Peyer's patch (tissue), 4 donors: ENCODE measurements at places on chromosomes 5 and 9.

DNA sequence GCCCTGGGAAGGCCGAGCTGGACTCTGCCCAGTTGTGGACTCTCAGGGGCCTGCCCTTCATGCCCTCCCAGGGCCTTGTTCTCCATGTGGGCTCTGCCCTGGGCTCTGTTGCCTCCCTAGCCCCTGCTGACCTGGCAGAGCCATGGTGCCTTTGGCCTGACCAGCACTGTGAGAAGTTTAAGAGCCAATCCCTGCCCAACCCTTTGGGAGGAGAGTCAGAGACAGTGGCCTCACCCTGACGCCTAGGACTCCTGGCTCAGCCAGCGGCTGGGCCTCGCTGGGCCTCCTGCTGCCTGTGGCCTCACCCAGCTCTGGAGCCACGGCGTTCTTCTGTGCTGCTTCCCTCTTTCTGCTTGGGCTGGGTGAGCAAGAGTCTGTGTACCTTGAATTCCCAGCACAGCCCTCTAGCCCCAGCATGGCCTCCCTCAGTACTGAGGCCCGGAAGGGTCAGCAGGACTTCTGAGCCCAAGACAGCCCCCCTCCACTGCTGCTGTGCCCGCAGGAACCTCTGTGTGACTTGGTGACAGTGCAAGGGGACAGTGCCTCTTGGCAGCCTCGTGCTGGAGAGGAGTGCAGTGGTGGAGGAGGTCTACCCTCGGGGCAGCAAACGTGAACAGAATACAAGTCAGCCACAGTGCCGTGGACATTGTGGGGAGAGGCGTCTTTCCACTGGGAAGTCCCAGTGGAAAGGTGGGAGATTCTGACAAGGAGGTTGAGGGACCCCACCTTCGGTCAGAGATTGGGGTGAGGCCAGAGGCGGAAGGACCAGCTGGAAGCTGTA is 97.4 kb downstream of the CACNA1B start:
- DNase-seq: peak; percentile 25

DNA sequence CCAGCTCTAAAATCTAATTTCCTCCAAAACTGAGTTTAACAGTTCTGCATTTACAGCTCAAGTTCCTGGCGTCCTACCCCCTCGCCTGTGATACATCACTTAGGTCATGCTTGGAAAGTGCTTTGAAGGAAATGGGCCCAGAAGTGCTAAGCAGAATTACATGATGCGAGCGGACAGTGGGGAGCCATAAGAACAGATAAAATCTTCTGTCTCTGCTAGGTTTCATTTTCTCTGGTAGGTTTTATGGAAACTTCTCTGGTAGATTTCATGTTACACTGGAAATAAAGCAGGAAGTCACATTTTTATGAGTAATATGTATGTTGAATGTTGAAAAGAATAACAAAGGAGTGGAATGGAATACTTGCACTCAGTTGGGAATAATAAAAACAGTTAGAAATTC is 138.3 kb downstream of the ZDHHC21 start:
- no peak for DNase-seq

DNA sequence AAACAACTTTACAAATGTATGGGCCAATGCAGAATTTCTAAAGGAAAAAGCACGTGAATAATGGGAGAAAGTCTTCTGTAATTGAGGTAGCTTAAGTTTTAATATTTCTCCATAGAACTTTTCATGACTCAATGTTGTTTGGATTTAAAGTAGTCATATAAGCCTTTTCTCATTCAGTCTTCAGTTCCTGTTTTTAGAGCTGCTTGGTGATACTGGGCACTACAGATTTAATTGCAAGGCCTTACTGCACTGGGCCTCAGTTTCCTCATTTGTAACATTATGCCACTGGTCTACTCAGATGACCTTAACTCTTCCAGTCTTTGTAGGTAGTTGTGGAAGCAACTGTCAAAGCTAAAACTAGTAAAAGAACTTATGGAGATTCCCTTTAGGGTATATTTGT is 60.4 kb downstream of the WDR41 start:
- no peak for DNase-seq

DNA sequence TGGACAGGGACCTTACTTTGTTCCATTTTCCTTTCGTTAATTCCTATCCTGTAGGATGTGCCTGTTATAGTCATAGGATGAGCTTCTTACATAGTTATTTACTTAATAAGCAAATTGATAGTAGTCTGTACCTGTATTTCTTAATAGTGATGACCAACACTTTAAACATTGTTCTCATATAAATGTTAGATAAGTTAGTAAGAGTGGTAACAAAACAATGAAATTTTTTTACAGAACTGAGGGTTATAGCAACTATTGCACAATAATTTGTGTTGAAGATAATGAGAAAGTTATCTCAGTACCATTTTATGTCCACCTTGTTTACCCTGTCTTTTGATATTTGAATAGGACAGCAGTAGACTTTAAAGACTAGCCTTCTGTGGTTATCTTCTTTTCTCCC is 162.9 kb upstream of the ELL2 start:
- no peak for DNase-seq

- DNase-seq: no peak
These were observed 66.0 kb downstream of the RAB3C start for GRCh38 chr5:58648846-58649245.

- no peak for DNase-seq
These were observed 52.1 kb upstream of the EQTN start for GRCh38 chr9:27348785-27349697.

DNA sequence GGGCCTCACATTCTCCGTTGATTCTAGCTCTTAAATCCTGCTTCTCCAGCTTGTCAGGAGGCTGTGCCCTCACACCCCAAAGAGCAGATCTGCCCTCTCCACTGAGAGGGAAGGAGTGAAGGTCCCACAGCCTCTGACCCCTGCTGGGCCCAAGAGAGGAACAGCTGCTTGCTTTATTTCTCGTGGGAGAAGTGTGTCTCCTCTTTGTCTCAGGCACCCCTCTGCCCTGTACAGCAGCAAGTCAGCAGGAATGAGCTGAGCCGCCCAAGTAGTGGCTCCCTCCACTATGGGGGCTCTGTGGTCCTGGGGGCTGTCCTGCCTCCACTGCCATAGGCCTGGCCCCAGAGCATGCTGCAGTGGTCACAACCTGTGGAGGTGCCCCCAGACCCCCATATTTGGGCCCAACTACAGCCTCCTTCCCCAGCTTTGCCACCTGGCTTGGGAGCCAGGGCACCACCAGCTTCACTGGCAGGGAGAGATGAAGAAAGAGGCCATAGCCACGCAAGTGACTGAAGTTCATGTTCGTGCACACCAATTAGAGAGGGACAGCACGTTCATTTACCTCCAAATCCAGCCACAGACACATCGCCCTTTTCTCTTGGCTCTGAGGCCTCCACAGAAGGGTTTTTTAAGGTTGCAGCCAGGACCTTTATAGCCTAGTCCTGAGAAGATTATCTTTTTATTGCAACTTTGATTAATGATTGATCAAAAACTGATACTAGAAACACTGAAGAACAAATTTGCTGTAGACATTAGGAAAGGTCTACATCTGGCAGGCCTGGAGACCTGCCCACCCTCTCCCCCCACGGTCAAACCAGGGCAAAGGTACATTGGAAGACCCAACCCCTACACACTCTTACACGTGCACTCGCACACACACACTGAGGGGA is 27.5 kb downstream of the IRF1 start:
- peak; percentile 68 for DNase-seq

DNA sequence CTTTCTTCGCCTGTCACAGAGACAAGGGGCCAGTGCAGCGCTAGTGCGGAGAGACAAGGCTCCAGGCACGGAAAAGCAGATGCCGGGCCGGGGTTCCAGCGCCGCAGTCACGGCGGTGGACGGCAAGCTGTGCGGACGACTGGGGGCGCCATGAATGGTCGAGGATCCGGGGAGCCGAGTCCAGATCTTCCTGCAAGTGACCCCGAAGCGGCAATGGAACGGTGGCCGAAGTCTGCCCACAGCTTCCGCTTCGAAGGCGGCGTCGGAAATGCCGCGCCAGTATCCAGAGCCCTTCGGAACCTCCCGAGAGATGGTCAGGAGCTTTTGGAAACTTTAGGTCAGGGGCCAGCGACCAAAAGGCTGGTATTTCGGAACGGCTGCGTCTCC is 601 bp upstream of the FAF2 start:
- no peak for DNase-seq

GRCh38 chr9:109289186-109289585 is 31.7 kb downstream of the EPB41L4B start:
- no peak for DNase-seq

DNA sequence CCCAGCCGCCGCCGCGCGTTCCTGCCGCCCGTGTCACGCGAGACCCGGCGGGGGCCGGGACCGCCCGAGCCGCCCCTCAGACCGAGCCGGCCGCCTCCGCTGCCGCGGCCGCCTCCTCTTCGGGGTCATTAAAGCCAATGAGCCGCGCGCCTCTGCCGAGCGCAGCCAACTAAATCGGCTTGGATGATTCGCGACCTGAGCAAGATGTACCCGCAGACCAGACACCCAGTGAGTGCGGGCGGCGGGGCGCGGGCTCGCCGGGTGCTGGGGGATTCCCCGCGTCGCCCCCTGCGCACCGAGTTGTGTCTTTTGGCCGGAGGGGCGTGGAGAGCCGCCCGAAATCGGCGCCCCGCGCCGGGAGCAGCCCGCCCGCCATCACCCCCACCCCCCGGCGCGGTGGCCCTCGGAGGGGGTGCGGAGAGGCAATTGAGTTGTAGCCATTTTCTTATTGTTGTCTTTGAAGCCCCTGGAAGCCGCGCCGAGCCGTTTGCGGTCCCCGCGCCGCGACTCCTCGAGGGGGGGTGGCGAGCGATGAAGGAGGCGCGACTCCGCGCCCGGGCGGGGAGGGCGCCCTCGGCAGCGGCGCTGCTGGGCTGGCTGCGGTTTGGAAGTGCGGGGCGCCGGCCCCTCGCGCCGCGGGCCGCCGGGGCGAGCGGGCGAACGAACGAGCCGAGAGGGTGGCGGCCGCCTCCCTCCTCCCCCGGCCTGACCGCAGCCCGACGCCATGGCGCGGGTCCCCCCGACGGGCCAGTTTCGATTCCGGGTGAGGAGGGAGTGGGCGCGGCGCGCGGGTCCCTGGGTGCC is 1.0 kb downstream of the TLE4 start:
- peak; percentile 79 for DNase-seq

DNA sequence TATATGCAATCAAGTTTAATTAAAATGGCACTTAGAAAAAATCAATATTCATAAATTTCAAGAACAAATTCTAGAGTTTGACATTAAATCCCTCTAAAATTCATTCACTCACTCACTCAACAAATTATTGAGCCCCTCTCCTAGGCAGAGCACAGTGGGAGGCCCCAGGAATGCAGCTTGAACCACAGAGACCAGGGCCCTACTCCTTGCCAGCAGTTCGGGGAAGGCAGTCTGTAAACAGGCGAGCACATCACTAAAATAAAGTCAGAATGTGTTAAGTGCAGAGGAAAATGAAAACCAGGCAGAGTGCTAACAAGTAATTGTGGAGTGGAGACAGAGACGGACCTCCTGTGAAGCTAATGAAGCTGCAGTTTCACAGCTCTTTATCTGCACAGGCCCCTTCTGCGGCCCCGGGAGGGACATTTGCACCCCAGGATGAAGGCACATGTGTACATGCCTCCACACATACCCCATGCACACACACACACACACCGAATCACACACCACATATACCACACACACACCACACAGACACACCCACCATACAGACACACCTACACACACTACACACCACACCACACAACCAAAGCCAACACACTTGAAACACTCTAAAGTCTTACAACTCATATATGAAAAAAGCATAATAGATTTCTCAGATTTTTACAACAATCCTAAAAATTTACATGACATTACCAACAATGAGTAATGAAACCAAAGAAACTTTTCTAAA is 40.5 kb downstream of the BHMT start:
- DNase-seq: no peak

GRCh38 chr5:99059685-99060084 is 130.9 kb upstream of the CHD1 start:
- DNase-seq: no peak

DNA sequence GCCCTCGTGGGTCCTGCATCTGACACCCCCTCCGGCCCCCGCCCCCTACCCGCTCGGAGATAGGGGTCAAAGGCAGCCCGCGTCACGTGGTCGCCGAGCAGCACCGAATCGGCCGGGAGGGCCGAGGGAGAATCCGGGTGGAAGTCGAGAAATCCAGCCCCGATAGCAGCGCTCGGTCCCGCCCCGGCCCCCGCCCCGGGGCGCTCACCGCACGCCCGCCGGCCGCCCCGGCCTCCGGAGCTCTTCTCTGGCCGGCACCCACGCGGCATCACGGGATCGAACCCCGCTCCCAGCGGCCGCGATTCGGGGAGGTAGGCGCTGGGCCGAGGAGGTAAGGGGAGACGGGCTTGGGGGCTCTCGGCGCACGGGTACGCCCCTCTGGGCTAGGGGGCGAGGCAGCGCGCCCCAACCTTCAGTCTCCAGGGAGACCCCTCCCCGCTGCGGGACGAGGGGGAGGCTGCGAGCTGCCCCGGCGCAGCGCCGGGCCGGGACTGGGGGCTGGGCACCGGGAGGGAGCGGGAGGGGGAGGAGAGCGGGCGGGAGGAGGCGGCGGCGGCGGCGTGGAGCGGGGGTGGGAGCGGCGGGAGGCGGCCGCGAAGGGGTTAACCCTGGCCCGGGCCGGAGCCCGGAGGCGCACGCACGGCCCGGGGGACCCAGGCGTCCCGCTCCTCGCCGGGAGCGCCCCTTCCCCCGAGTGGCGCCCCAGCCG is 22.1 kb upstream of the NDST1 start:
- peak; percentile 75 for DNase-seq

DNA sequence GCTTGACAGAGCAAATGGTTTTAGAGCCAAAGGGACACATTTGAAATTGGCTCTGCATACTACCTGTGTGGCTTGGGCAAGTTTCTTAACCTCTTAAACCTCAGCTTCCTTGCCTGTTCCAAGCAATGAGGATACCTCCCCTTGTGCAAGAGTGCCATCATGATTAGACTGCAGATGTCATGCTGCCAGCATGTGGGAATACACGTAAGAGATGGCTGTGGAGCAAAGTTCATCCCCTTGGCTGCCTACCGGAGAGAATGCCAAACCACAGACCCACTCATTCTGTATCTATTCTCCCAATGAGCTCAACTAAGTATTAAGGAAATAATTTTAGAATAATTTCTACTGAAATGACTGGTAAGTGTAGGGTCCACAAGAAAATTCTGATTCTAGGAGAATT is 101.3 kb downstream of the WDR41 start:
- DNase-seq: no peak

- no peak for DNase-seq
These were observed 480.0 kb upstream of the PAPPA start for GRCh38 chr9:115673599-115673998.

DNA sequence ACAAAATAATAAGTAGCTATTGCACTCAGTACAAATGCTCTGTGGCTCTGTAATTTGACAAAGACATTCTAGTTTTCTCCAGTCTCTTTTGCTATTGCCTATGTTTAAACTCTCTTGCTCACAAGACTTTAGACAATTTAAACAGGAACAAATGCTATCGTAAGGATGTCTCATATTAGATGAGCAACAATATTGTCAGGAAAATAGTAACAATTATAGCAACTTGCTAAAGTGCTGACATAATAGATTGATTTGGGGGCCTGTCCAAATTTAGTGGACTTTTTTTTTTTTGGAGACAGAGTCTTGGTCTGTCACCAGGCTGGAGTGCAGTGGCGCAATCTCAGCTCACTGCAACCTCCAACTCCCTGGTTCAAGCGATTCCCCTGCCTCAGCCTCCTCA is 11.8 kb downstream of the KIF2A start:
- no peak for DNase-seq
